ENCODE measurements at places on chromosomes 16 and 17.

DNA sequence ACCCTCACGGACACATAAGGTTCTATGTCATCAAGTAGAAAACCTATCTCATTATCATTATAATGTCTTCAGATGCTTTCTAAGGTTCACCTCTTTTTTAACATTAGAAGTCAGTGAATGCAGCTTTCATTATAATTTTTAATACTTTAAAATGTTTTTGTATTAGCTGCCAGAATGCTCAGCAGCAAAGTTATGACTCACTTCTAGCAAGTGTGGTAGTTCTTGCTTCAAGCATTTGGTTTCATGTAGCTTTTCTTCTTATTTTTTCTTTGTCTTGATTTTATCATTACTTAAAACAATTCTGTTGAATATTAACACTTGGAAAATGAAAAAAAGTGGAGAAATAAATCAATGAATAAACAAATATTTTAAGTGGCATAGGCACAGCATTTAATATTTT, 23.4 kb downstream of the LPCAT2 start:
- no peak for DNase-seq

GRCh38 chr17:48799069-48799723, 17.8 kb downstream of the TTLL6 start:
- DNase-seq: no peak

GRCh38 chr16:67150047-67150832, 558 bp downstream of the B3GNT9 start:
- peak; percentile 57 for DNase-seq

DNA sequence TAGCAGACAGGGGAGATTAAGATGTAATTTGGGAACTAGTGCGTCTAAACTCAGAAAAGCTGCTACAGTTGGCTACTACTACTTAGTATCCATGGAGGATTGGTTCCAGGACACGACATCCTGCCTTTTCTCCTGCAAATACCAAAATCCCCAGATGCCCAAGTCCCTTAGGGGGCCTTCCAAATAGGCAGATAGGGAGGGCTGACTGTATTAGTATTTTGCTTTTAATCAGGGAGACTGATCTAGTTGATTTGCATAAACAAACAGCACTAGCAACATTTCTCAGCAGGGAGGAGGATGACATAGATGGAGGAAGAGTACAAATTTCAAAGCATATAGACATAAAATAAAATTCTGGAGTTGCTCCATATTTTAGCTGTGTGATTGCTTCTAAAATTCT, 621.6 kb upstream of the GOT2 start:
- DNase-seq: no peak

DNA sequence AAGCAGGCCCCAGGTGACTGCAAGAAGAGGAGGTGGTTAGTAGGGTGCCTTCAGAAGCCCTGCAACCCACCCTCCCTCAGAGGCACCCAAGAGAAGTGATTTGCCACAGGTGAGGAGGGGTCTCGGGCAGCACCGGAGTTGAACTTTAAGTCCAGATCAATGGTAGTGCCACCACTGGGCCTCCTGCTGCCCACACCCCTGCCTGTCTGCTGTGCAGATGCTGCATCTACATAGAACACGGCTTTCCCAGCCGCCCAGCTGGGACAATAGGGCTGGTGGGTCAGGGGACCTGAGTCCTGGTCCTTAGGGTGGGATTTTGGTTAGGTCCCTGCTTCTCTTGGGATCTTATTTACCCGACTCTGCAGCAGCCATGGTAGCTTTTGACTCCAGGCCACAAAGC, 17.6 kb upstream of the FAM83G start:
- DNase-seq: no peak

DNA sequence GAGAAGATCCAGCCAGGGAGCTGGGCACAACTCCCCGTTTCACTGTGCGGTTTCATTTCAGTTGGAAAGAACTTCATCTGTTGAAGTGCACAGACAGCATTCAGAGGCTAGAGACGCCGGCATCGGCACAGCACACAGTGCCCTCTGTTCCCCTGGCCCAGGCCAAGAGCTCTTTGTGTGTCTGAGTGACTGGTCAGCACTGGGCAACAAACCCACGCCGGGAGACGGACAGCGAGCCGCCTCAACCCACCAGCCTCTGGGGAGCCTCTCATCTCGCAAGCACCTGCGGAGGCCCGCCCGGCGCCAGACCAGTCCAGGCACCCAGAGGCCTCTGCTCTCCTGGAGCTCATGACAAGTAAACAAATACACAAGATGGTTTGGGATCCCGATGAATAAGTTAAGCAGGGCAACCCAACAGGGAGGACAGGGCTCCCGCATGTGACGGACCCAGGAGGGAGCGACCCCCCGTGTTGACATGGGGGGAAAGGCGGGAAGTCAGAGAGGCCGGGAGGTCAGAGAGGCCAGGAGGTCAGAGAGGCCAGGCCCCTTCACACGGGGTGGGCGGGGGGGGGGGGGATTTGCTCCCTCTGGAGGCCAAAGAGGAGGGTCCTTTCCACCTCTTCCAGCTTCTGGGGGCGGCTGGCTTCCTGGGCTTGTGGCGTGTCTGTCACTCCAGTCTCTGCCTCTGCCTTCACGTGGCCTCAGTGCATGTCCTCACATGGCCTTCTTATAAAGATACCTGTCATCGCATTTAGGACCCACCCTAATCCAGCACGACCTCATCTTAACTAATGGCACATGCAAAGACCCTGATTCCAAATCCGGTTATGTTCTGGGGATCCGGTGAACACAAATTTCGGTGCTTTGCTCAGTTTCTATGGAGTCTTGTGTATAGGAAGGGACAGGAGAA, 25.8 kb upstream of the KLHDC4 start:
- no peak for DNase-seq

- DNase-seq: peak; percentile 95
Measured at GRCh38 chr17:58338841-58339754, 10.5 kb upstream of the TSPOAP1 start.
